ENCODE measurements at places on chromosomes 5 and 9. TPM values are rescaled to one million over a fixed set of nuclear protein-coding genes. Genes with fewer than 3 reads are reported as not detected.

DNA sequence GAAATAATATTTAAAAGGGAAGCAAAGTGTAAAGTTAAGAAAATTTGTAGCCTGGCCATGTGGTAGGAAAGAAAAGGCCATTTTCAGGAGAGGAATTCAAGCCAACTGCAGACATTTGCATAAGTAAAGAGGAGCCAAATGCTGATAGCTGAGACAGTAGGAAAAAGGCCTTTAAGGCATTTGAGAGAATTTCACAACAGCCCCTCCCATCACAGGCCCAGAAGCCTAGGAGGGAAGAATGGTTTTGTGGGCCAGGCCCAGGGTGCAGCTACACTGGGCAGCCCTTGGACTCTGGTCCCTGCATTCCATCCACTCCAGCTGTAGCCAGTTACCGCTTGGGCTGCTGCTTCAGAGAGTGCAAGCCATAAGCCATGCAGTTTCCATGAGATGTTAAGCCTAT is 1556.8 kb downstream of the EFNA5 start:
- DNase-seq: no peak

- DNase-seq: no peak
Observed at GRCh38 chr9:111056538-111056937, 18.3 kb upstream of the LPAR1 start.

DNA sequence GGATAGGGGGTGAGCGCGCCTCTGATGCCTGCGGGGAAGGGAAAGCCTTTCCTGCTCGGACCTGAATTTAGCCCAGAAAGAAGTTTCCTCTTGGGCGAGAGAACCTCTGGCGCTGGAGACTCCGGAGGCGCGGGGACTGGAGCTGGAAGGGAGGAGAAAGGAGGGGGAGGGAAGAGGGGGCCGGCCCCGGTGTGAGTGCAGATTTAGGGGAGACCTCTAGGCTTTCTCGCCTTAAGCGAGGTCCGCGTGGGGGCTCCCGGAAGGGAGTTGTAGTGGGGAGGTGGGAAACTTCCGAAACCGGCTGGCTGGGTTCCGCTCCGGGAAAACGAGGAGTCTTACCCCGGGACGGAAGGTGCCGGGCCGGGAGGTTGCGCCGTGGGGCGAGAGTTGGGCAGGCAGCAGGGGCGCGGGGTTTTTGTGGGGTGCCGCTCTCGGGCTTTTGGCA is 1.3 kb downstream of the PCSK5 start:
- DNase-seq: peak; percentile 22

GRCh38 chr5:53481887-53482716 is 1.7 kb downstream of the FST start:
- DNase-seq: peak; percentile 66

DNA sequence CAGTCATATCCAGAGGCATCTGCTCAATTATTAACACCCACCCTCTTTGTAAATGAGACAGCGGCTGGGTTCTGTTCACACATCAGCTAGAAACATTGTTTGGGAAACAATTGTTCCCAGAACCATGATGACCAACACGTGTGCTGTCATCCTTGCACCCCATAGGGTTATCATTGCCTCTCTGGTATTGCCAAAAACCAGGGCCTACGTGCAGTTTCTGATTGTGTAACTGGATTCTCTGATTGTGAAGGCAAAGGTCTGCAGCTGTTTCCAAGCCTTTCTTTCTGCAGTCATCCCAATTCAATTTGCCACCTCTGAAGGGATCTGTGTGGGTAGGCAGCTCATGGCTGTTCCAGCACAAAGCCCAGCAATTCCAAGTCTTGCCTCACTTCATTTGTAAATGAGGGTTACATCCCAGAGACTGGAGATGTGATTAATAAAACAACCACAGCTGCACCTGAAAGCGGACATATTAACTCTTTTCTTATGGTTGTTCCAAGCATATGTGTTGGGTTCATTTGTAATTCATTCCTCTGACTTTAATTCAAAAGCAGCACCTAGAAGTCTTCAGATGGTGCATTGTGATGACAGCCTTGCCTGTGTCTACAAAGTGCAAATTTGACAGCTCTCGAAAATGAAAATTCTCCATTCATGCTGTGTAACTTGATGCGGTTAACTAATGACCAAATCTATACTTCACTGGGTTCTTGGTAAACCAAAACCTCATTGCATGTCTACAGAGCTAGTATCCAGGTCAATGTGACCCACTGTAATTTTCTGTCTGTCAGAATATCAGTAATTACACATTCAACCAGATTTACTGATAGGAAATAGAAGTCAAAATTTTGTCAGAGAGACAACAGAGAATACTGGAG is 66.6 kb downstream of the YIPF5 start:
- DNase-seq: no peak

DNA sequence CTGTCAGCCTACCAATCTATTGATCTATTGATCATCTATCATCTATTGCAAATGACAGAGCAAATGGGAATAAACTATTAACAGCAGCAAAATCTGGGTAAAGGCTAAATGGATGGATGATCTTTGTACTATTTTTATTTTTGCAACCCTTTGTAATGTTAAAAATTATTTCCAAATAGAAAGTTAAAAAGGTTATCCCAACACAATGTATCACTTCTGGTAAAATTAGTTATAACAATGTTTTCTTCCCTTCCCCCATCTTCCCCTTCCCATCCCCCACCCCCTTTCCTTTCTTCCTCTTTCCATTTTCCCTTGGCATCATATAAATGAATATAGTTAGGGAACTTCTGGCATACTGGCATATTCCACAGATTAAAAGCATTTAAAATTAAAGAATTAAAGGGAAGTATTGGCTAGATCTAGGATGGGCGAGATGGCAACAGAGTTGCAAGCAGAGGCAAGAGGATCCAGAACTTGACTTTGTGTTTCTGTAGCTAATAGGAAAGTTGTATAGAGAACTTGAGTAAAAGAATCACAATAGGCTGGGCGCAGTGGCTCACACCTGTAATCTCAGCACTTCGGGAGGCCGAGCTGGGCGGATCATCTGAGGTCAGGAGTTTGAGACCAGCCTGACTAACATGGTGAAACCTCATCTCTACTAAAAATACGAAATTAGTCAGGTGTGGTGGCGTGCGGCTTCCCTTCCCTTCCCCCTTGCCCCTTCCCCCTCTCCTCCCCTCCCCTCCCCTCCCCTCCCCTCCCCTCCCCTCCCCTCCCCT is 66.6 kb upstream of the TAF11L2 start:
- no peak for DNase-seq

RGS7BP gene
- total RNA-seq: 1.5 TPM

MYO10 gene
- 16.2 TPM for total RNA-seq

CYSRT1 gene
- total RNA-seq: 0.78 TPM

RNF180 gene
- 14.8 TPM for total RNA-seq

GOLPH3 gene
- total RNA-seq: 154 TPM

SERF1A gene
- 14.5 TPM for total RNA-seq

MEIKIN gene
- not detected for total RNA-seq

All from mucosa of gallbladder (tissue), 1 donor.